ENCODE measurements at places on chromosomes 11 and 22. TPM values are rescaled to one million over a fixed set of nuclear protein-coding genes. Genes with fewer than 3 reads are reported as not detected.

GRCh38 chr11:133955081-133955891 lies 1.5 kb downstream of the IGSF9B start:
- DNase-seq, result no peak

GRCh38 chr11:108197351-108197750 lies 25.1 kb downstream of the NPAT start:
- DNase-seq, result no peak

GRCh38 chr11:34604145-34604544 lies 16.7 kb upstream of the EHF start:
- DNase-seq, result no peak

IL10RA gene
- not detected for total RNA-seq

ZNF70 gene
- total RNA-seq, result 12.5 TPM

OR51B4 gene
- not detected for total RNA-seq

PRR33 gene
- not detected for total RNA-seq

All from osteocyte (in vitro differentiated cells).